ENCODE measurements at places on chromosomes 4 and X.

DNA sequence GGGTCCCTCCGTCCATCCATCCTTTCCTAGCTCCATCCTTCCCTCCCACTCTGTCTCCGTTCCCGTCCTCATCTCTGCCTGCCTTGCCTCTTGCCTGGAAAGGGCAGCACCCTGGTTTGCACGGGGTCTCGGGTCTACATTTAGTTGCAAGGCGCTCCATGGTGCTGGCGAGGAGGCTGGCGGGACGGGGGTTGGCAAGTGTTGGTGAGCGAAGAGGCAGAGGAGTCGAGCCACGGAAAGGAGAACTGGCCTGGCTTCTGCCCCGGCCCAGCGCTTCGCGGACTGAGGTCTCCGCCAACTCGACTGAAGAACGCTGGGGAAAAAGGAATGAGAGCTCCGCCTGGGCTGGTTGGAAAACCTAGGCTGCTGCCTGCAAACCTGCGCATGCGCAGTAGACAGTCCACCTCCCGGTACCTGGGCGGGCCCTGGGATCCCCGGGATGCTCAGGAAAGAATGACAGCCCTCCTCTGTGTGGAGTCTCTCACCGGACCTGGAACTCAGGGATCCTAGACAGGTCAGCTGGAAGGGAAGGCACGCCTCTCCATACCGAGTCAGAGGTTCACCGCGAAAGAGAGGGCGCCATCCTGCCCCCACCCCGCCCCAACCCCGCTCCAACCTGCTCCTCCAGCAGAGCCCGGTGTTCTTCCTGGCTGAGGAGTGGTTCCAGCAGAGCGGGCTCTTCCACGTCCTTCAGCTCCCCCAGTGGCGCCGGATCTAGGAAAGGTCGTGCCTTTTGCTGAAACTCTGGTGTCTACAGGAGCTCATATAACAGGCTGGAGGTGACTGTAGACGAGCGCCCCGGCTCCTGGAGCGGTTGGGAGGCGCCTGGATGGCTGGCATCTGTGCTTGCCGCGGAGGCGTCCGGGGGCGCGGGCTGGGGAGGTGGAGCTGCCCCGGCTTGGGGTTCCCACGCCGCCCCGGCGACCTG is 6.0 kb downstream of the FRG2 start:
- no peak for DNase-seq

- DNase-seq, result no peak
Observed at GRCh38 chr4:56040842-56041241, 92.1 kb downstream of the CEP135 start.

GRCh38 chr4:114780205-114780604 is 181.6 kb downstream of the UGT8 start:
- no peak for DNase-seq

DNA sequence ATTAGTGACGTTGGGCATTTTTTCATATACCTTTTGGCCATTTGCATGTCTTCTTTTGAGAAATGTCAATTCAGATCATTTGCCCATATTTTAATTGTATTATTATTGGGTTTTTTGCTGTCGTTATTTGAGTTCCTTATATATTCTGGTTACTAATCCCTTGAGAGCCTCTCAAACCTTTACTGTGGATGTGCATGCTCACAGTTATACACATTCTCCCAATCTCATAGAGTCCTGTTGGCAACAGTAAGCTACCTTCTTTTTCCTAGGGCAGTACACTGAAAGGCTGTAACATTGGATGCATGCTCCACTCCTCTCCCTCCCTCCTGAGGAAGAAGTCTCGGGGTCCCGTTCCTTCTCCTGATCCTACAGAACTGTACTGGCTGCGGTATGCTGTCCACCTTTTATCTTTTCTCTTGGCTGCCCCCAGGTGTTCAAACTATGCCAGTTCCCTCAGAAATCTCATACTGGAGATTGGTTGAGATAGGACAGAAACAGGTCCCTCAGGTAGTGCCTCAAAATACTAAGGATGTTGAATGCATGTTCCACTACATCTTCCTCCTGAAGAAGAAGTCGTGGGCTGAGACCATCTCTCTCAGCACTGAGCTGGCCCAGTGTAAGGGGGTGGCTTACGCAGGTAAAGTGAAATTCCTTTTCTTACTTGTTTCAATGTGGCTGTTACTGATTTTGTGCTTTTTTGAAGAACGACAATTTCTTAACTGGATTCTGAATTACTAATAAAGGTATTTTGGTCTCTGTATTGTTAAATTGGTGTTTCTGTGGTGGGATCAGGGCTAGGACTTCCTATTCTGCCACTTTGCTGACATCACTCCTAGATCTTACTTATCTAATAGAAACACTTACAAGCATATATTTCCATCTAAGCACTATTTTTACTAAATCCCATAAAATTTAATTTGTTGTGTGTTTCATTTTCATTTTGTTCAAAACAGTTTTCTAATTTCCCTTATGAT is 145.4 kb upstream of the HUWE1 start:
- DNase-seq, result peak; percentile 19

GRCh38 chr4:139535871-139536234 is 20.2 kb downstream of the SETD7 start:
- DNase-seq, result no peak

DNA sequence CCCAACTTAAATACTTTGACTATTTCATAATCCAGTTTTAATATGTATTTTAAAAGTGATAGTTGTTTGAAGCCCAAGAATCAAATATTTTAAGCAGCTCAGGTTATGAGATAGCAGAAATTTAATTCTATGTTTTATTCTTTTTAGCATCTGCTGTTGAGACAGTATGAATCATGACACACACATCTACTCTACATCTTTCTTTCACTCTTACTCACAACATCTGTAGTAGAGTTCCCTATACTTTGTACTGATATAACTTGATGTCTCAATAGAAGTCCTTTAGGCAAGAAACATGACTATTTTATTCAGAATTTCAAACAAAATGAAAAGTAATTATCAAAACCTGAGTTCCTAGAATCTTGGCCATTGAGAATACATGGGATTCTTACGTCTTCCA is 187.9 kb upstream of the GNPDA2 start:
- no peak for DNase-seq

GRCh38 chrX:16646366-16647138 is 3.4 kb upstream of the S100G start:
- DNase-seq, result no peak

DNA sequence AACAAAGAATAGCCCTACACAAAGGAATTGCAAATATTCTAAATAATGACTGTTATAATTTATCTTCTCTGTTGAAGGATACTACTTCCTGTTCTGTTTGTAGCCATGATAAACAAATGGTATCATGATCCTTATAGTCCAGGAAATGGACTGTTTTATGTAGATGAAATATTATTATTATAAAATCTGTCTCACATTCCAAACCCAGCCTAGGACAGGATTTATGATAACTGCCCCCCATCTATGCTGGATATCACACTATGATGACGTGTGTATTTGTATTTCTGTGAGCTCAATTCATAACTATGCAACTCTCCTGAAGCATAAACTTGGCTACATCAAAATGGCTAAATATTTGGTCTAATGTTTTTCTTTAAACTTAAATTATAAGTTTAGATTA is 21.3 kb downstream of the DMD start:
- no peak for DNase-seq

DNA sequence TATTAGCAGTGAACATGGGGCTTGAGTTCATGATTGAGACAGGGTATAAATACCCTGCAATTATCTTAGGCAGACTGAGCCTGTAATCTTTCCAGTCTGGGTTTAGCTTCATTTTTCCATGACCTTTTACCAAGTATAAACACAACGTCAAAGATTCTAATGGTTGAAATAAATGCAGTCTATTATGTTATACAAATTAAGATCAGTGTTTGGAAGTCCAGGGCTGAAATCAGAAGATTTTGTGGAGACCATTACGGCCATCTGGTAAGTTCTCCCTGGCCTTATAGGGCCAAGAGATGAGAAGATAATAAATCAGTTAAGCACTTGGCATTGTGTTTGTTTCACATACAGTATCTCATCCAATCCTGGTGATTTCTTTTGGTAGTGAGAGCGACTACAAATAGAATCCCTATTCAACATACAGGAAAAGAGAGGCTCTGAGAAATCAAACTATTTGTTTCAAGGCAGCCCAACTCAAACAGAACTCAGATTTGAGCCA is 425.8 kb downstream of the PACRGL start:
- DNase-seq, result no peak
